ENCODE measurements at places on chromosomes 13 and 19.

GRCh38 chr13:102233566-102234208 lies 168.2 kb downstream of the FGF14 start:
- no peak for DNase-seq

GRCh38 chr19:15300533-15301197 lies 31.7 kb downstream of the BRD4 start:
- no peak for DNase-seq

DNA sequence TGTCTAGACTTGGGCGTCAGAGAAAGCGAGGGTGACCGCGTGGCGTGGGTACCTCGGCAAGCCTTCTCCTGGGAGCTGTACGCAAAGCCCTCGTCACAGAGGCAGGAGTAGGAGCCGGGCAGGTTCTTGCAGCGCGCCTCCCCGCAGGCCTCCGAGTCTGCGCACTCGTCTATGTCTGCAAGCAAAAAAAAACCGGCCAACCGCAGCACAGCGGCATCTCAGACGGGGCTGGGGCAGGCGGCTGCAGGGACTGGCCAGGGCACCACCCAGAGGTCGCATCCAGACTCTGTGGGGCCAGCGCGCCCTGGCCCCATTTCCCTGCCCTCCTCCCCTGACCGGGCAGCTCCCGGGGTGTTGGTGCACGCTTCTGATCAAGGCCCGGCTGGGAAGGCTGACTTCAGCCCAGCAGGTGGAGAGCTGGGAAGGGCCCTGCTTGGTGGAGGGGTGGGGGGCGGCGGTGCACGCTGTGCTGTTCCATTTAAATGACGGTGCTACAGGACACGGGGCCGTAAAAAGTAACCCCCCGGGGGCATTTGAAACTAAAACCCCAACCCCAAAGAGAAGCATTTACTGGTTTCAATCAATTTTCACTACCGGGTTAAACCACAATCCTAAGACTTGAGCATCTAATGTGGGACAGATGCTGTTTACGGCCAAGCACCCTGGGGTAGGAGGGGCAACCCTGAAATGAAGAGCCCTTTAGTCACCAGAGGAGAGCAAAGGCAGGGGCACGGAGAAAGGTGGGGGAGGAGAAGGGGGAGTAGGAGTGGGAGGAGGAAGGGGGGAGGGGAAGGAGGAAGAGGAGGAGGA lies 28.2 kb downstream of the GAS6 start:
- DNase-seq: no peak

DNA sequence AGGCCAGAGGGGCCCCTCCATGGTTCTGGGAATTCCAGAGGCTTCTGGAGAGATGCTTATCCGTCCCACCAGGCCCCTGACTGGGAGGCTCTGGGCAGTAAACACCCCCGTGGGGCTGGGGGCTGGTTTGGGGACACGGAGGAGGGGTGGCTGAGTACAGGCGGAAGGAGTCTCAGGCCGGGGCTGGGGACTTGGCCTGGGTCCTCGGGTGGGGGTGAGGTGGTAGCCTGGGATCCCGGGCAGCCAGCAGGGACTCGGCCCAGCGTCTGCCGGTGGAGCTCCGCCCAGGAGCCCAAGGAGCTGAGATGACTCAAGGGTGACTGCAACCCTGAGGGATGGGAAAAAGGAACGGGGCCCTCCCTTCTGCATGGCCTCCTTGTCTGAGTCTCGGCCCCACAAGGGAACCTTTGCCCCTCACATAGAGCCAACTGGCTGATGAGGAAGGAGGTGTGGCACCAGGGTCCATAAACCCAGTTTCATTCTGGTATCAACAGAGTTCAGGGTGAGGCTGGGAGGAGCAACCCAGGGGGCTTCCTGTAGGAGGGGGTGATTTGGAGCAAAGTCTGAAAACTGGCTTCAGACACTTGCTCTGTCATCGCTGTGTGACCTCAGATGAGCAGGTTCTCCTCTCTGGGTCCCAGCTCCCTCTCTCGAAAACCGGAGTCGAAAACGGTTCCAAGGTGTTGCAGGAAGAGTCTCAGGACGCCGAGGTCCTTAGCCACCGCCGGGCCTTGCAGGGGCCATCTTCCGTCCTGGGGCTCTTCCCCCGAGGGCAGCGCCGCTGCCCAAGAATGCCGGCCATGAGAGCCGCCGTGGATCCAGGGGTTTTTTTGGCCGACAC lies 809 bp downstream of the MISP start:
- DNase-seq: no peak

- DNase-seq: no peak
These were observed 8.9 kb upstream of the ELF1 start for GRCh38 chr13:41028051-41028450.

- DNase-seq: no peak
These were observed 27.4 kb downstream of the UBAC2 start for GRCh38 chr13:99227909-99228688.

DNA sequence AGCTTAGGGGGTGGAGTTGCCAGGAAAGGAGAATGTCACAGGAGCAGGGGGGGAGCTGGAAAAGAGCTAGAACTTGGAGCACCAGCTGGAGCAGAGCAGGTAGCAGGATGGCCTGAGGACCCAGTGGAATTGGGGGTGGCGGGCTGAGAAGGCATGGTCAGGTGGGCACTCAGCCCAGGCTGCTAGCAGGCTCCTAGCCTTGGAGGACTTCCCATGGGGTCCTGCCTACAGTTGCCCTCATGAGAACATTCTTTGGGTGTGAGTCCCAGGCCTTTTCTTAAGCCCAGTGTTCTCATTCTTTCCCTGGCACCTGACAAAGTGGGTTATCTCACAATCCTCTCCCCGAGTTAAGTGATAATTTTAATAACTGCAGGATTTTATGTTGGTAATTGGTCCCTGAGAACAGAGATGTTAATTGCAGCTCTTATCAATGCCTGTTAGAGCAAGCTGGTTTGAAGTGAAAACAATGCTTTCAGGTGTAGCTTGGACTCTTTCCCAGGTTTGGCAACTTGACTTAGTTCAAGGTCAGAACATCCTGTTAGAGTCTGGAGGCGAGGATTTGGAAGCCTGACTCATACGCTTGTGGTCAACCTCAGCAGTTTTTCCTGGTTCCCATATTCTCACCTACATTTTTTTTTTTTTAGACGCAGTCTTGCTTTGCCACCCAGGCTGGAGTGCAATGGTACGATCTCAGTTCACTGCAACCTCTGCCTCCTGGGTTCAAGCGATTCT lies 18.1 kb upstream of the OLFM4 start:
- DNase-seq: no peak

- no peak for DNase-seq
These were observed 8.1 kb downstream of the TMEM147 start for GRCh38 chr19:35553385-35554000.

- DNase-seq: no peak
These were observed 58.3 kb upstream of the ANKRD10 start for GRCh38 chr13:110973007-110973700.

DNA sequence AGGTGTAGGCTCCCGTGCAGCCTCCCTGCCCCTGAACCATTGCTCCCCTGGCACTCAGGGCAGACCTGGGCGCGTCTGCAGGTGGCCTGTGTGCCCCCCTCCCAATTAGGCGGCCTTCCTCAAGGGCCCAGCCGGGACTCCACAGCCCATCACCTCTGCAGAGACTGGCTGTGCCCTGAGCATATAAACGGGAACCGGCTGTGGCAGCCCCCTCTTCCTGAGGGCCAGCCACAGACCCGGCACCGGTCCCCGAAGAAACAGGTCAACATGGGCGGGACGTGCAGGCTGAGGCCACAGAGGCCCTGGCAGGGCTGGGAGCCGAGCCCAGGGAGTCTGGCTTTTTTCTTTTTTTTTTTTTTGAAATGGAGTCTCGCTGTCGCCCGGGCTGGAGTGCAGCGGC lies 12.0 kb downstream of the PIAS4 start:
- DNase-seq: no peak

All from stimulated activated CD8-positive, alpha-beta memory T cell treated with anti-CD3 and anti-CD28 coated beads, Interleukin-4, amount 100 ng/mL, for 4 hours (primary cell).